ENCODE measurements at places on chromosomes 11 and 22. TPM values are rescaled to one million over a fixed set of nuclear protein-coding genes. Genes with fewer than 3 reads are reported as not detected.

The MOGAT2 gene
- not detected for total RNA-seq

The OR2AG1 gene
- total RNA-seq: not detected

The SPI1 gene
- 14.9 TPM for total RNA-seq

The ZDHHC13 gene
- total RNA-seq: 13.3 TPM

The PLCB3 gene
- 5.9 TPM for total RNA-seq

The TMPRSS13 gene
- 2.4 TPM for total RNA-seq

The PTPN5 gene
- not detected for total RNA-seq

The HTR3B gene
- total RNA-seq: not detected

The UCP2 gene
- 701 TPM for total RNA-seq

The ANO3 gene
- total RNA-seq: not detected

The ZP1 gene
- total RNA-seq: not detected

The KRTAP5-9 gene
- total RNA-seq: not detected

The RASGRP2 gene
- 502 TPM for total RNA-seq

The GRIK4 gene
- 0.10 TPM for total RNA-seq

The GPR83 gene
- 0.22 TPM for total RNA-seq

The SMPD1 gene
- total RNA-seq: 25.3 TPM

The B4GALNT4 gene
- 6.0 TPM for total RNA-seq

The P4HA3 gene
- total RNA-seq: not detected

The SLC22A24 gene
- not detected for total RNA-seq

The CD248 gene
- total RNA-seq: not detected

The MMP13 gene
- not detected for total RNA-seq

All from T-helper 17 cell (primary cell).